ENCODE measurements at places on chromosomes 5 and 9.

- no peak for DNase-seq
Observed at GRCh38 chr5:145591578-145591977, 243.6 kb downstream of the PRELID2 start.

DNA sequence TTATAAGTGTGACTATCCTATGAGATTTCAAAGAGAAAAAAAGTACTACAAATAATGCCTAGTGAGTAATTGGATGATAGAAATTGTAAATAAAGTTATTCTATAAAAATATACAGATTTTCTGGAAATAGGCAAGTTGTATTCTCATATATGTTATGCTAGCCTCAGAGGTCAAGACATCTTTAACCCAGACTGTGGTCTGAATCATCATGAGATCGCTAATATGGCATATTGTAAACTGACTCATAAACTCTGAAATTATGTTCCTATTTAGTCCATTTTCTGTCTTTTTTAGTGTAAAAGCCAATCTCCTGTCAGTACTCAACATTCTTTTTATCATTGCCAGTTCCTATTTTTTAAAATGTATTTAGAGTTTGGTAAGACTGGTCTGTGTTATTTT lies 14.2 kb downstream of the LOX start:
- no peak for DNase-seq

- DNase-seq = no peak
Observed at GRCh38 chr5:73544429-73545402, 20.7 kb downstream of the ANKRA2 start.

DNA sequence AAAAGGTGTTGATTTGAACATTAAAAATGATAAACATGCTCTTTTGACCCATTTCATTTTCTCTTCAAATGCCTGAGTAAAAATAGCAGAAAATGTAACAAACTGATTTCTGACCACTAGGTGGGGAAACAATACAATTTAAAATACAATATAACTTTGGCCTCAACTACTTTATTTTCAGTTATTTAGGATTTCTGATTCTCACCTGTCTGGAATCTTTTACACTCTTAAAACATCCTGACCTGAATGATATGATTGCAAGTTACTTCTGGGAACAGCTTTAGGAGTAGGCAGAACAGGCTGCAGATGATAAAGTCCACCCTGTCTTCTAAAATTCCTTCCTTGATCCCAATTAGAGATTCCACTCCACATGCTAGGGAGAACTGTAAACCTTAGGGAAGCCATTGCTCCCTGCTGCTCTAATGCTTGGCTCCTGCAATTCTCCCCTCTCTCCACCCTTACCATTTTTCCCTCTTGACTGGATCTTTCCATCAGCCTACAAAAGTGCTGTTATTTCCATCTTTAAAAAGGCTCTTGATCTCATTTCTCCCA lies 70.3 kb downstream of the FYB1 start:
- no peak for DNase-seq

DNA sequence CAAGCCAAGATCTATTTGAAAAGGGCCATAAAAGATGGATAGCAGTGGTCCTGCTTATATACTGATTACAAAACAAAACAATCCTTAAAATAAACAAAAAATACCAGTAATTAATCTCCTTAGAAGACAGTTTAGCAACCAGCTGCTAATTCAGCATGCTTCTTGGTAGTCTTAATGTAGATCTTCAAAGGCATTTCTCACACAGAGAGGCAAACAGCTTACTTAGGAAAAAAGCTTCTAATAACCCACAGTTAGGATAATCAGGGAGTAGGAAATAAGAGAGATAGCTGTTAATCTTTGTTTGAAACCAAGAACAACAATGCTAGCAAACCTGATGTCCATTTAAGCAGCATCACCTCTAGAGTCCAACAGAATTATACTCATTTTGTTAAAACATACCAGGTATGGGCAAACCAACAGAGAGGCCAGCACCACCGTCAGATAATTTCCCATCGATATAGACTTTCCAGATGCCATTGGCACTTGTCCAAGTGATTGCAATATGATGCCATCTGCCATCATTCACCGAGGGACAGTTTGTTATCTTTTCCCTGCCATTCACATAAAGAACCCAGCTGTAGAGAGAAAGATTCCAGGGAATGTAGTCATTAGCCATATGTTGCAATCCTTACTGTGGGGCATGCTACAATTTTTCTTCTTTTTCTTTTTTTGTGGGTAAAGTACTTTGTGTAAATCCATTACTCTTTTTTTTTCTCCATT lies 105.6 kb upstream of the TXNDC8 start:
- DNase-seq = peak; percentile 37

GRCh38 chr5:136311999-136312398 lies 53.3 kb downstream of the TRPC7 start:
- DNase-seq = no peak

DNA sequence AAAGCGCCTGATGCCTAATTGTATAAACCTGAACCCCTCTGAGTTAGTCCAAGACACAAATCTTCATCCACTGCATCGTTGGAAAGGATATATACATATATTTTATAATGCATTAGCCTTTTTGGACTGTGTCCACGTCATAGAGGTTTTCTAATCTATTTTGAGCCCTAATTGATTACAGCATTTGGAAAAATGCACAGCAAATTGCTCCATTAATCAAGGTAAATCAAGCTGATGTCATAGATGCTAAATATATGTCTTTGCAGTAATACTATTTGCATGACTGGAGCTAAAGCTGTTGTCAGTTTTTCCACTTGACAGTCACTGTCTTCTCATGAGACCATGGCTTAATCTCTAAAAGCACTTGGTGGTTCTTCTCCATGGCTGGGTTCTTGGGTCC lies 483.5 kb upstream of the TNC start:
- no peak for DNase-seq

DNA sequence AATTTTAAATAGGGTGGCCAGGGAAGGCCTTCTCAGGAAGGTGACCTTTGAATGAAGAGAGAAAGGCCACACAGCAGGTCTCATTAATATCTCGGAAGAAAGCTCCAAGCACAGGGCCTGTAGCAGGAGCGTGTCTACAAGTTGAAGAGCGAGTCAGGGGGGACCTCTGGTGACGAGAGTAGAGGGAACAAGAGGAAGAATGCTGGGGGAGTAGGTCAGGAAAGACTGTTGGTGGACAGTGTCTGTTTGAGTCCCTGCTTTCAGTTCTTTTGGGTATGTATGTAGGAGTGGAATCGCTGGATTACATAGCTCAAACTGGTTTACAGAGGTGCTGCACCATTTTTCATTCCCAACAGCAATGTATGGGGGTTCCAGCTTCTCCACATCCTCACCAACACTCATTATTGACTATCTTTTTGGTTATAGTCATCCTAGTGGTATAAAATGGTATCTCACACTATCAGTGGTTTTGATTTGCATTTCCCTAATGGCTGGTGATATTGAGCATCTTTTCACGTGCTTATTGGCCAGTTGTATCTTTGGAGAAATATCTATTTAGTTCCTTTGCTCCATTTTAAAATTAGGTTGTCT lies 55.8 kb downstream of the NUP214 start:
- no peak for DNase-seq

DNA sequence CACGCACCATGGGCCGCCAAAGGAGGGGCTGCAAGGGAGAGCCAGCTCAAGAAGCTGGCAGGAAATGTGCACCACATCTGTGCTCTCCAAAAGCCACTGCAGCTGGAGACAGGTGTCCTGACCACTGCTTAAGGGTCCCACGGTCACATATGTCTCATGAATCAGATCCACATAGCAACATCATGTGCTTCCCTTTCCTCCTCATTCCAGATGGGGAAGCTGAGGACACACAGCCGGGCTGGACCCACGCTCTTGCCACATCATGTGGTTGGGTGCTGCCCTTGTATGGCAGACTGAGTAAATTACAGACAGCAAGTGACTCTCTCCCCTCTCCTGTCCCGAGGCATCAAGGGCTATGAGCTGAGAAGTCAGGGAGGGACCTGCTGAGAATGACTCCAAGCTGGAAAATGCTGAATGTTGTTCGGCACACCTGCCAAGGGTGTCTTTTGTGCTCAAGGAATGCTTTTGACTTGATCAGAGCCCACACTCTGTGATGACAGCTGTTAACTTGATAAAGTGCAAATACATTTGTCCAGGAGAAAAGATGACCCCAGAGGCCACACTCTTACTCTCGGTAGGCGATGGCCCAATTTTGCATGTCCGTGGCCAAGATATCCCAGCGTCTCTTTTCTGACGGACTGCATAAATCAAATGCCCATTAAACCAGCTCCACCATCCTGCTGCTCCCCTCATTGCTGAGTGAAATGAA lies 58.2 kb downstream of the NSUN2 start:
- DNase-seq = no peak

DNA sequence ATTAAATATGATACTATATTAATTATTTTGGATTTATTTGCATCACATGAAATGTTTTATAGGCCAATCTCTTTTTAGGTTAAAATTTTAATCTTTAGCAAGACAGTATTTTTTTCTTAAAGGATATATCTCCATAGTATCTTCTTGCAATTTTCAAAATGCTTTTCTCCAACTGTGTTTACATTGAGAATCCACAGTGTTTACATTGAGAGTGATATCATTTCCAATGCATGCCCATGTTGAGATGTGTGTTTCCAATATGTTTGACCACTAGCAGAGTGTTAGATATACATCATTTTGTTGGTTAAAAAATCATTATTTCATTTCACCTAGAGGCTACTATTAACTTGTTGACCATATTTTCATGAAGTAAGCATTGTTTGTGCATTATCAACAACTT lies 17.3 kb downstream of the VCAN start:
- DNase-seq = no peak

GRCh38 chr9:107141967-107142366 lies 141.1 kb upstream of the RAD23B start:
- DNase-seq = no peak

DNA sequence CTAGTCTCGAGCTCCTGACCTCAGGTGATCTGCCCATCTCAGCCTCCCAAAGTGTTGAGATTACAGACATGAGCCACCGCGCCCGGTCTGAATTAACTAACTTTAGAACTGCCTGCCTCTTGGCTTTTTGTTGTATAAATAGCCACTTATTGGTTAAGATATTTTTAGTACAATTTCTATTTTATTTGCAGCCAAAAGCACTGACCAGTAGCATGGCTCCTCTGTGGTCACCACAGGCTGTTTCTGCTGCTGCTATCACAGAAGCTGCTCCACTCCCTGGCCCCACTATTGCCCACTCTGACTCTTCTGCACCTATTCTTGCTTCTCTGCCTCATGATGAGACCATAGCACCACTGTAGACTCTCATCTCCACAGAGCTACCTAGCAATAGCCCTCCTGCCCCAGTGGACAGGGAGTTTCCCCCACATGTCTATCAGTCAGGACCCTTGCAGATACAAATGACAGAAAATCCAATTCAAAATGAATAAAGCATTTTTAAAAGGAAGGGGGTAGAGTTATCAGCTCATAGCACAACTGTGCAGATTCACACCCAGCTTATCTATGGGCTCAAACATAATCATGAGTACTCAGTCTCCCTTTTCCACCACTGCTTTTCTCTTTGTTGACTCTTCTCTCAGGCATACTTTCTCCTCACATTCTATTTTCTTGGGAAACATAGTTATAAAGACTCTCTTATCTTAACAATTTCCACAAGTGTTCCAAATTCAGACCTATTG lies 151.8 kb upstream of the EPB41L4A start:
- no peak for DNase-seq

- DNase-seq = no peak
Observed at GRCh38 chr5:142303565-142303964, 21.3 kb downstream of the SPRY4 start.

DNA sequence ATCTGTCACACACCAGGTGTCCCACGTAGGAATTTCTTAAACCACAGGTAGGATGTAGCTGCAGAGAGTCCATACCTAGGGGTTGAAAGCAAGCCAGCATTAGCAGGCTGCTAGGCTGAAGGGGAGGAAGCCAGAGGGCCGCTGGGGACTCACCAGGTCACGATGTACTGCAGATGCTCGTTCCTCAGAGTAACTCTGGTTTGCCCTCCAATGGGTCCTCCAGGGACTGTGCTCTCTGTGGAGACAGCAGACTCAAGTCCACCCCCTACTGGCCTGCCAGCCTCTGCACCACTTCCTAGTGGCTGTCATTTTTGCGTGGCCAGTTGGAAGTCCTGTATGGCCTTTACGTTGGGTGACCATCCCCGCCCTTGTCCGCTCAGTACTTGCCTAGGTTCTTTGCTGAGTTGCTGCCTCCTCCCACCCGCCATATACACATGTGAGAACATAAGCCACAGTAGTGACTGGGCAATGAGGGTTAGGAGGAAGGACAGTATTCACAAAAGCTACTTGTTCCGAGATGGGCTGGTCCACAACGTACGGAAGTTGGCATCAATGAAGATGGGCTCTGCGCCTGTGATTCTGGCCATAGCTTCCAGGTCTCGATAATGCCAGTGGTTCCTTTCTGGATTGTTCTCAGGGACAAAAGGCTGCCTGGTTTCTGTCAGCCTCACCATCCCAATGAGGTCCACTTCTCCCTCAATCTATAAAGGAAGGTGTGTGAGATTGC lies 4.1 kb downstream of the RPL7A start:
- DNase-seq = no peak

DNA sequence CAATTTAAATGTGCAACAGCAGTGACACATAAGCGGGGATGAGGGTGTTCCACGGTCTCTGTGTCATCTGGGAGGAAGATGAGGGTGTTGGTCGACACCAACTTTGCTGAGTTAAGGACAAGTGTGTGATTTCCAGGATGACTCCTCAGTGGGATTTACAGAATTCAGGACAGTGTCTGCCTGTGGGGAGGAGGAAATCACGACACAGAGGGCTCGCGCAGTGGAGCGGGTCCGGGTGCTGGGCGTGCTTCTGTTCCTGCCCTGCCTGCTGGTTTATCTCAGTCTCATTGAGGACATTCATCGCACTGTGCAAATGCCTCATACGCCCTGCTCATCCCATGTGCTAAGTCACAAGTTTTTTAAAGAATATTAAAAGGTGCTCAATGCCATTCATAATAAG lies 73.7 kb upstream of the ADAMTS2 start:
- DNase-seq = no peak

DNA sequence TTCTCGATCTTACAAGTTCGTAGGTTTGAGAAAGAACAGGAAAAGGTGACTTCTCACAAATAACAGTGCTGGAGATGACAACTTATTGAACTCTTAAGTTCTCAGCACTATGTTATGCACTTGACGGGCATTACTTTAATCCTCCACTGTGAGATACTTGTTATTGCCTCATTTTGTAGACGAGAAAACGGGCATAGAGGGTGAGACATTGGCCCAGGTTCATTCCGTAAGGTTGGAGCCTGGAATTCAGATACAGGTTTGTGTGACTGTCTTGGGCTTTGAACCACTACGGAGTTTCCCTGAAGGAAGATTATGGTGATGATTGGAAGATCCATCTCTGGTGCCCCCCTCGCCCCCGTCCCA lies 657 bp downstream of the MAT2B start:
- no peak for DNase-seq

DNA sequence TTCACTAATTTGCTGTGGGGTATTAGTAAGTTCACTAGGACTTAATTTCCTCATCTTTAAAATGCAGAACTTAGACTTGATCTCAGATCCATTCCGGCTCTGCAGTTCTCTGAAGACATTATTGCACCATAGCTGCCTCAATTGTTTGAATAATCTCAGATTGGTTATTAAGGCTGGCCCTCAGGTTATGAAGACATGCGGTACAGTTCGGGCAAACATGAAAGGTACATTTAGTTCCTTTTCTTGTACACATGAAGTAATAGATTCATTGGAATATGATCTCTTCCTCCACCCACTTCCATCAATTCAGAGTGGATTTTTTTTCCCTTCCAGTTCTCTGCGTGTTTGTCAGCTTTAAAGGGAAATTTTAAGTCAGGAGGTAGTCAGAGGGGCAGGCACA lies 28.0 kb downstream of the ATP6V0E1 start:
- no peak for DNase-seq

All from AG04449 (cell line).